ENCODE measurements at places on chromosomes 5 and 9.

GRCh38 chr5:60493372-60493771 lies 206.6 kb downstream of the DEPDC1B start:
- DNase-seq, result no peak

GRCh38 chr5:12335938-12336337 lies 431.7 kb upstream of the CTNND2 start:
- DNase-seq, result no peak

GRCh38 chr5:24059006-24059405 lies 551.6 kb downstream of the PRDM9 start:
- no peak for DNase-seq

DNA sequence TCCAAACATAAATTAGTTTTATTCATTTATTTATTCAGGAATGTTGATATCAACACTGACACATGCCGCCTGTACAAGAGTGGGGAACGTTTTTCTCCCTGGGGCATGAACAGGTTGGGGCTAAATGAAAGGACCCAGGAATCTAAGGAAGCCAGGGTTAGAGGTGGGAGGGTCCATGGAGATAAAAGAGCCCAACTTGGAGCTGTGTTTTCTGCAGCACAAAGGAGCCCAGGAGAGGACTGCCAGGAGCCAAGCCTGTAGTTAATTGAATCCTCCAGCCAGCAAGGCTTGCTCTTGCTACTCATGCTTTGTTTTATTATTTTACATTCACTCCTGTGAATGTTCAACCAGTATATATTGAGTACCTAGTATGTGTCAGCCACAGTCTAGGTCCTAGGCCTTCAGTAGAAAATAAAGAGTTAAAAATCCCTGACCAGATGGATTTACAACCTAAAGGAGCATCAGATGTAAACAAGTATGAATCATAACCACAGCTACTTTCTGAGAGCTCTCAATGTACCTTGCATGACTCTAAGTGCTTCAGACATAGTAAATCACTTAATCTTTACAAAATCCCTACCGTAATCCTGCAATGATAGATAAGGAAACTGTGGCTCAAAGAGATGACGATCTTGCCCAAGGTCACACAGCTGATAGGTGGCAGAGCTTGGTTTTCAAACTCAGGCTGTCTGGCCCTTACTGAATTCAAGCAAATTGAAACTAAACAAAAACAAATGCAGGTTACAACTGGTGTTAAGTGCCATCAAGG lies 69.8 kb downstream of the ASTN2 start:
- no peak for DNase-seq

- peak; percentile 93 for DNase-seq
These were observed 1249.5 kb upstream of the CDH18 start for GRCh38 chr5:21237461-21237860.

DNA sequence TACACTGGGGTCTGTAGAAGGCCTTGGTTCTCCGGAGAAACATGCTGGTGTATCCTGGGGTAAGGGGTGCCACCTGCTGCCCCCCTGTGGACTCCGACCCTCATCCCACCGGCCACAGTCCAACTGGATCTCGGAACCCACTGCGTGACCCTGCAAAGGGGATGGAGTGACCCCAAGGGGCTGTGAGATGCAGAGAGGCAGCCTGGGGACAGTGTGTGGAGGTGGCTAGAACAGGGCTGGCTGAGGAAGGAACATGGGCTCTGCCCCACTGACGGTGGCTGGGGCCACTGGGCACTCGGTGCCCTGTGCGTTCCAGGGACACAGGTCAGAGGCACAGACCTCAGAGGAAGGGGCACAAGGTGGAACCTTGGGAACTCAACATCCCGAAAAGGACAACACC lies 2.3 kb downstream of the NACC2 start:
- DNase-seq, result no peak

- DNase-seq, result no peak
These were observed 12.1 kb upstream of the ISOC1 start for GRCh38 chr5:129082225-129083136.

GRCh38 chr9:121324316-121324715 lies 45.7 kb downstream of the STOM start:
- no peak for DNase-seq

- DNase-seq, result peak; percentile 26
These were observed 146.4 kb downstream of the GABRB2 start for GRCh38 chr5:161399996-161400562.

GRCh38 chr5:154470137-154470536 lies 7.9 kb downstream of the HAND1 start:
- DNase-seq, result no peak

- DNase-seq, result no peak
These were observed 42.3 kb downstream of the JADE2 start for GRCh38 chr5:134567641-134568336.

DNA sequence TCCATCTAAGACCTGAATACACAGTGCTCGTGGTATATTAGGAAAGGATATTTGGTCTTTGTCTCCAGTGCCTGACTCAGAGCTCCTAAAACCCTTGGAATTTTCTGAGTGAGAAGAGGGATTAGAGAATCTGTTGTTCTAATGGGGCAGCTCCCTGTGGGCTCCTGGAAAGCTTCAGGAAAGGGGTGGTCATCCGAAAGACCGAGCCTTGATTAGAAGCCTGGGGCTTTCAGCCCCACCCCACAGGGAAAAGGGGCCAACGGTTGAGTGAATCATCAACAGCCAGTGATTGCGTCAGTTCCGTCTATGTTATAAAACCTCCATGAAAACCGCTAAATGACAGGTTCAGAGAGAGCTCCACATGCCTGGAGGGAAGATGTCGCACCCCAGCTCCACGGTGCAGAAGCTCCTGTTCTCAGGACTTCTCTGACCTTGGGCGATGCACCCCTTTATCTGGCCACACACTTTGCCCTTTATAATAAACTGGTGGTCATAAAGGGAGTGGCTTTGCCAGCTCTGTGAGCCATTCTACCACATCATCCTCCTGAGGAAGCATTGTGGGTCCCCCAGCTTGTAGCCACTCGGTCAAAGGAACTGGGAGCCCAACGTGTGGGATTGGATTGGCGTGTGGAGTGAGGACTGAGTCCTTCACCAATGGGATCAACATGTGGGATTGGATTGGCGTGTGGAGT lies 71.0 kb upstream of the ICE1 start:
- no peak for DNase-seq

DNA sequence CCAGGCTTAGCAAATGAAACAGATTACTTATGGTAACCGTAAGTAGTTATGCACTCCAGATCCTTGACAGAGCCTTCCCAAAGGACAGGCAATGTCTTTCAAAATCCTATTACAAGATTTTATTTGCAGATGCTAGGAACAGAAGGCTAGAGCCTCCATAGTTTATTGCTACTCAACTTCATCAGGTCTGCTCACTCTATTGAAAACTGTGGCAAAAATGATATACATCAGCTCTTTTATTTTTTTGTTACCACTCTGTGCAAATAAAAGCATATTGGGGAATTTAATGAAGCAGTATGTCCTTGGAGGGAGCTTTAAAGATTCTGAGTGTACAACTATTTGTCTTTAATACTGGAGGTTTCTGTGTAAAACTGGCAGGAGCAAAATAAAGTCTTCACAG lies 46.5 kb downstream of the SLC44A1 start:
- no peak for DNase-seq

DNA sequence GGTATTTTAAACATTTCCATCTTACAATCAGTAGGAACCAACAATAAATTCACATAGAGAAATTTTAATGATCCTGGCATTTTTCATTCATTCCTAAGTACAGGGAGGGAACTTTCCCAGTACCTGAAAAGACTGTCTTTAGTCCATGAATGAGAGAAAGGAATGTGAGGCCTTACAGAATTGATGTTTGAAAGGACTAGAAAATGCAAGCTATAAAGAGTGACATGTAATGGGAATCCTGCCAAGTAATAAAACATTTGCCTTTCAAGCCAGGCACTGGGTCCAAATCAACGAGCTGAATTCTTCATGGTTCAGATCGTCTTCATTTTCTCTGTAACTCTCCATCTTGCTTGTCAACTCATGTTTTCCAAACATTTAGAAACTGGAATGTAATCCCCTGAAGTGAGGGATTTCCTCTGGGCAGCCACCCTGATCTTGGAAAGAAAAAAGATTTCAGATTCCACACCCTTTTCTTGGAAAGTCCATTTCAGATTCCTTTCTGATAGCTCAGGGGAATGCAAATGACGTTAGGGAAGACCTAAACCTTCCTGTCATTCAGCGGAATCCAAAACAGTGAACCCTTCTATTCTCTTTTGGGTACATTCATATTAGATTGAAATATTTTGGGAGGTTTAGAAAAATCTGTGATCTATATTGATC lies 315.8 kb downstream of the SH3GL2 start:
- peak; percentile 45 for DNase-seq

DNA sequence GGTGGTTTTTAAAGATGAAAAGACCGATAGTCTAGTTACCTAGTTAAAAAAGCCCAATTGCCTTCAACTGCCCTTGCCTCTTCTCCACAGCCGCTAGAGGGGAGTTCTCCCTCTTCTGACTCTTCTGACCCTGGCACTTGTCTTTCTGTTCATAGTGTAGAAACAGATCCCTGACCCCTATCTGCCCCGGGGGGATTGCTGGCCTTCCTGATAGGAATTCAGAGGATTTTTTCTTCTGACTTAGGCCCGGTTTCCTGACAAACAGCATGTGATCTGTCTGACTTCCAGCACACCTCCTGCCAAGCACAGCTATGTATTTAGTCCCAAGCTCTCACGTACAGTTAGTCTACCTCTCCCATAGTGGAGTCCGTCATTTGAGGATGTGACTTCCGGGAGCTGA lies 5.0 kb upstream of the TMEM268 start:
- no peak for DNase-seq

DNA sequence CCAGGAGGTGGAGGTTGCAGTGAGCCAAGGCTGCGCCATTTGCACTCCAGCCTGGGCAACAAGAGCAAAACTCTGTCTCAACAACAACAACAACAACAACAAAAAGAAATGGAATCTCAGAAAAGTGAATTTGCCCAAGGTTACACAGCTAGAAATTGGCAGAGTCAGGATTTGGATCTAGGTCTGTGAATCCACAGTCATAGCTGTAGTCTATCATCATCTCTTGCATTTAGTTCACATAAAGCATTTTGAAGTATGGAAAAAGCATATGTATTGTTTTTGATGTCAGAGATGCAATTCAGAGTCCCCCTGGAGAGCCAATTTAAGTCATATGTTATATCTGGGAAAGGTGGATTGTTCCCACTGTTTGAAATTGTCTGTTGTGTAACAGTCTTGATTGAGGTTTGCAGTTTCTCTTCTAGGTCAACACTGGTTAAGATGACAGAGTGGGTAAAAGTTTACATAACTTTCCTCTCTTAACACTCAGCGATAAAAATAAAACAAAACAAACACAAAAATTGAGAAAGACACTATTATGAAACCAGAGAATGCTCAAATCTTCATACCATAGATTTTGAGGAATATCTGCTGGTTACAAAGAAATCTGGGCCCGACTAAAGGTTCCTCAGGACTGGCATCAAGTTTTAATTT lies 21.5 kb upstream of the GPR21 start:
- no peak for DNase-seq

Measured in brain (organoid and tissue), 16 donors.